ENCODE measurements at places on chromosomes 5 and 9.
A peak's percentile ranks its signal among the peaks of the same experiment; 100 is the strongest.

DNA sequence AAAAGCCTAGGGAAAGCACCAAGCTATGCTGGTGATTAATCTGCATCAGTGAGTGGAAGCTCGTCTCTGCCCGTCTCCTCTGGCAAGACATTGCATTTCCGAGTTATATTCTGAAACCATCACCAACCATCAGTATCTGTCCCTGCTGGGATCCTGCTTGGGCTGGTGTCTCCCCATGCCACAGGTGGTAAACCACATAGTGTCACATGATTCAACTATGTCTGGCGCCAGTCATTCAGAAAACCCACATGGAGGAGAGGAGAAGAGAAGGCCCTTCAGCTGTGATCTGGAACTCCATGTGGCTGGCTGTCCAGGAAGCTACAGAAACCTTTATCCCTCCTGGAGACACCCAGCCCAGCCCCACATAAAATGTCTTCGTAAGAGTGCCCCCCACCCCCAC is 4.8 kb downstream of the IL9 start:
- DNase-seq: no peak

- DNase-seq: peak; percentile 55
These were observed 62.3 kb downstream of the CXXC5 start for GRCh38 chr5:139710319-139711066.

- no peak for DNase-seq
These were observed 269.8 kb upstream of the RFX3 start for GRCh38 chr9:3795556-3795955.

- DNase-seq: no peak
These were observed 6.8 kb upstream of the ANGPTL2 start for GRCh38 chr9:127129073-127129717.

DNA sequence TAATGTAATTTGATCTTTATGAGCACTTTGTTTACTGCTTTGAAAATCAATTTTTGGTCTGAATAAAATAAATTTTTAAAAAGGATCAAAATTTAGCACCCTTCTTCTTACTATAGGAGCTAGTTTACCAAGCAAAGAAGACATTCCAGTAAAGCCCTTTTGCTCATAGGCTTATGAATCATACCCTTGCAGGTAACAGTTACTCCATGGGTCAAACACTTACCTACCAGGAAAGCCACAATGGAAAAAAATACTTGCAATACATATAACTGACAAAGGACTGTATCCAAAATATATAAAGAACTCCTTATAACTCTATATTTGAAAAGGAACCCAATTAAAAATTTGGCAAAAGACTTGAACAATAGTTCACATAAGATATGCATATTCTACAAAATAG is 66.6 kb downstream of the SHOC1 start:
- DNase-seq: no peak

DNA sequence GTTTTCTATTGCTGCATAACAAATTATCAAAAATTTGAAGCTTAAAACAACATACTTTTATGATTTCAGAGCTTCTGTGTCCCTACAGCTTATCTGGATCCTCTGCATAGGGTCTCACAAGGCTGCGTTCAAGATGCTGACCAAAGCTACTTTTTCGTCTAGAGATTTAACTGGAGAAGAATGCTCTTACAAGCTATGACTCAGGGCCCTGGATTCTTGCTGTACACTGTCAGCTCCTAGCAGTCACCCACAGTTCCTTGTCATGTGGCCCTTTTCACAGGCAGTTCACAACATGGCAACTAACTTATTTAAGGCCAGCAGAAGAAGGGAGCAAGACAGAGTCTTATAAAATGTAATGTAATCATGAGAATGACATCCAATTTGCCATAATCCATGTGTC is 70.8 kb upstream of the FAM174A start:
- DNase-seq: no peak

- DNase-seq: no peak
These were observed 46.2 kb upstream of the DENND4C start for GRCh38 chr9:19184144-19184917.

DNA sequence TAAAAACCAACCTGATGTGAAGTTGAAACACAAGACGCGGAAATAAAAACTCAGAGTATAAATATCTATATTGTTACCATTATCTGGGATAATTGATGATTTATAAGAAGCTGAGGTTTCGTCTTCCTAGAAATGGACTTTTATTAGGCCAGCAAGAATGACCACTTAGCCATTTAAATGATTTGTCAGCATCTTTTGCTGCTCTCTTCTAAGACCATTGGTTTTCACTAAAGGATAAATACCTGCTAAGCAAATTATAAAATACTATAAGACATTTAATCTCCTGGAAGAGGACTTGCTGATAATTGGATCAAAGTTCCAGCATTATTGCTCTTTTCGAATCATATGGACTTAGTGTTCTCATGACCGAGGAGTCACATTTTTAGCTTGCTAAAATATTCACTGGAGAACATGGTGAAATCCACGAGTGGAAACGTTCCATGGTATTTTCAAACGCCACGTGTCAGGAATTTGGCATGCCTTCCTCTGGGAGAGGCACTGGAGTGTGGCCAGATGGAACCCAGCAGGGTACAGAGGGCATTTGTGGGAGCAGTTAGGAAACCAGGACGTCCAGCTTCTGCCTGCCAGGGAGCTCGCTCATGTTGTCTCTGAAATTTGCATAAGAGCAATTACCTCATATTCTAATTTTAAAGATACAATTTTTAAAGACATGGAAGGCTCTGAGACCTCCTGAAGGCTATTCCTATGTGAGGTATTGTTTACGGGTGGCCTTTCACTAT is 43.1 kb downstream of the TNFAIP8 start:
- peak; percentile 69 for DNase-seq

DNA sequence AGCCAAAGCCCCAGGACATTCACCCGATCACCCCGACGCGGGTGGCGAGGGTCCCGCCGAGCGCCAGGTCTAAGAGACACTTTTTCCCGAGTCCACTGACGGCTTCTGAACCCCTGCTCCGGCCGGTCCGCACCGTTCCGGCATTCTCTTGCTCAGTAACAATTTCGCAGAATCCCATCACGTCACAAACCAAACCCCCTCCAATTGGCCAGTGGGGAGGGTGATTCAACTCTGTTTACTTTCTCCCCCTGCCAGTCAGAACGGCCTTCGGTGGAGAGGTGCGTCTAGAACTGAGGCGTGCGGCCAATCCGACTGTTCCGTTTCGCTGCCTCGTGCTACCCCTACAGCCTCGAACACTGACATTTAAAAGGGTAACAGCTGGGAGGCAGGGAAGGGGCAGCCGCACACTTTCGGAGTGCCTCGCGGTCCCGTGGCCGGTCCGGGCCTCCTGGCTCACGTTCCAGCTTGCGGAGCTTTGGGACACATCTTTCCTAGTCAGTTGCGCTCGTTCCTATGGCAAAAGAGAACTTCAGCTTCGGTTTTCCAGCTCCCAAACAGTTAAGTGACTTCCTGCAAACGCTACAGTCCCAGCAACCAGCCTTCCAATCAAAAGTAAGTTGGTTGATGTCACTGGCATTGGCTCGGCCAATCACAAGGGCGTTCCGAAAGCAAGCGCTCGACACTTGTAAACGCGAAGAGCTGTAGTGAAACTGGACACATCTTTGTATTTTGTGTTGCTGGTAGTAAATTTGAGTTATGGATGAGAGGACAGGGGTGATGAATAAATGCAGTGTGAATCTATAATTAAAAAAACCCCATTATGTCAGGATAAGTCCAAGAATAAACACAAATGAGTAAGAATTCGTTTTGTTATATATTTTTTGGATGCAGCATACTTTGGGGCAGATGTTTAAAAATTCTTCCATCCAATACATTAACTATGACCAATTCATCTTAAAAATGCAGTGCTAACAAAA is at the start of gene KLF9:
KLF9 (minus strand) TSS at position 859 of the 977 bp plus-strand sequence. CDS start 1,294 bp downstream, outside the sequence.
- peak; percentile 94 for DNase-seq

GRCh38 chr9:26171691-26172090 is 493.4 kb upstream of the TUSC1 start:
- no peak for DNase-seq

- no peak for DNase-seq
These were observed 265.4 kb upstream of the VLDLR start for GRCh38 chr9:2356041-2356790.

GRCh38 chr5:73420666-73421065 is 27.9 kb downstream of the FOXD1 start:
- DNase-seq: no peak

DNA sequence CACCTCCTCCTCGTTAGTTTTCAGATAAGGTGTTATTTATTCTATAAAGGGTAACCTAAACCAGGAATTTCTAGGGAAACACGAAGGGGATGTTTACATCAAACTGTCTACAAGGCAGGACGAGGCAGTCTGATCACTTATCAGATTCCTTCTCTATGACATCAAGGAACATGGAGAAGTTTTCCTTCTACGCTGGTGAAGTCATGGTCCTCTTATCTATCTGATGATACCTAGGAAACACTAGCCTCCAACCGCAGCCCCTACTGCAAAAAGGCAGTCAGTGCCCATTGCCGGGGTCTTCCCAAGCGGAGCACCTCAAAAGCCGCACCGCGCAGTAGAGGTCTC is 1.5 kb downstream of the MPDZ start:
- peak; percentile 57 for DNase-seq

- DNase-seq: no peak
These were observed 114.7 kb upstream of the ADAMTS19 start for GRCh38 chr5:129345213-129345924.

DNA sequence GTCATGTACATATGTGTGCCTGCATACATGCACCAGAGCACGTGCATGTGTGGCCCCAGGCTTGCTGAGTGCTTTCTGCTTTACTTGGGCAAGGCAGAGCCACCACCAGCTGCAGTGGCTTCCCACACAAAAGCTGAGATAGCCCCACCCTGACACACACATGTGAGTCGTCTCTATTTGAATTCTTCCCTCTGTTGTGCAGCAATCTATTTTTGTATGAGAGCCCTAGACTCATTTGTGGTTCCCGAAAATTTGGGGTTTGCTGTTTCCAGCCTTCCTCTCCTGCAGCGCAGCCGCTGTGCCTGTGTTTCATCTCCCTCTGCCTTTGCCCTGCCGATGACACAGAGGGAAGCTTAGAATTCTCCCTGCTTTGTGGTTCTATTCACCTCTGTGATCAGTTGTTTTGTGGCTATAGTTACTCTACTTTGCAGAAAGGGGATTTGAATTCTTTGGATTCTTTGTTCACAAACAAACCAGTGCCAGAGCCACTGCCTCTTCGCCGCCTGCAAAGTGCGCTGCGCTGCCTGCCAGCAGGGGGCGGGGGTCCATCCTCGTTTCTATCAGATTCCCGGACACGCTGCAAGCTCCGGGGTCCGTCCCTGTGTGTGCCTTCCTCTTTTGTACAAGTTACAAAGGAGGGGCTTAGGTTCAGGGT is 95.8 kb upstream of the DAP start:
- DNase-seq: peak; percentile 56

DNA sequence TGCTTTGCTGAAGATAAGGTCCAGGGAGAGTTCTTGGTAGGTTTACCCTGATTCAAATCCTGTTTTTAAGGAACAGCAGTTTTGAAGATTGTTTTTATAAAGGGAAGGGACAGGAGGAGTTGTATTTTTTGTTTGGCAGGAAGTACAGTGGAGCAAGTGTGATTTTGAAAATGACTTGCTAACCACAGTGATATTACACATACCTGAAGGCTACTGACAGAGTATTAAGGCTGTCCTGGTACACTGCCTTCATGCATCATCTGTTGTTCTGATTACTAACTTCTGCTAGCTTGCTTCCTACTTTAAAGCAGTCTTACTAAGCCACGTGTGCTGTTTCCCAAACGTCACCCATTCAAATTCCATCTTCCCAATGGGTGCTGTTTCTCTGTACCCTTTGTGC is 559.5 kb upstream of the SGCD start:
- no peak for DNase-seq

GRCh38 chr9:96015876-96016686 is 140.6 kb downstream of the ERCC6L2 start:
- DNase-seq: no peak

GRCh38 chr9:100554935-100555401 is 22.9 kb upstream of the CAVIN4 start:
- DNase-seq: peak; percentile 51

- DNase-seq: no peak
These were observed 337.5 kb downstream of the ZSWIM6 start for GRCh38 chr5:61669531-61669930.

- DNase-seq: no peak
These were observed 320.4 kb upstream of the CCNH start for GRCh38 chr5:87732875-87733768.

DNA sequence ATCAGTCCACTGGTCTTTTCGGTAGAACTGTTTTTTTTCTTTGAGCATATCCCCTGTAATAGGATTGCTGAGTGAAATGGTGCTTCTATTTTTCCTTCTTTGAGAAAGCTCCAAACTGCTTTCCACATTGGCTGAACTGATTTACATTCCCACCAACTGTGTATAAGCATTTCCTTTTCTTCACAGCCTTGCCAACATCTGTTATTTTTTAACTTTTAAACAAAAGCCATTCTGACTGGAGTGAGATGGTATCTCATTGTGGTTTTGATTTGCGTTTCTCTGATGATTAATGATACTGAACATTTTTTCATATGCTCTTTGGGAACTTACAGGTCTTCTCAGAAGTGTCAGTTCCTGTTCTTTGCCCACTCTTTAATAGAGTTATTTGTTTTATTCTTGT is 764.7 kb downstream of the MTRR start:
- no peak for DNase-seq

- DNase-seq: no peak
These were observed 140.3 kb upstream of the IRX2 start for GRCh38 chr5:2891781-2892180.

DNA sequence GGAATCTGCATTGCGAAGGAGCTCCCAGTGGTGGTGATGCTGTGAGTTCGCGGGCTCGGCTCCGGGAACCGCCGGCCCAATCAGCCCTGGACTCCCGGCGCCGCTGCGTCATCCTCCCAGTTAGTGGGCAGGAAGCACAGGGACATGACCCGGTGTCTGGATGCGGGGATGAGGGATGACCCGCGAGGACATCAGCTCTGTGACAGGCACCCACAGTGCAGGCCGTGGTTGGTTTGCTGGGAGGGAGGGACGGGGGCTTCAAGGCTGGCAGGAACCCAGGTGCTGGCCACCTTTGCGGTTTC is 996 bp downstream of the NXNL2 start:
- no peak for DNase-seq

DNA sequence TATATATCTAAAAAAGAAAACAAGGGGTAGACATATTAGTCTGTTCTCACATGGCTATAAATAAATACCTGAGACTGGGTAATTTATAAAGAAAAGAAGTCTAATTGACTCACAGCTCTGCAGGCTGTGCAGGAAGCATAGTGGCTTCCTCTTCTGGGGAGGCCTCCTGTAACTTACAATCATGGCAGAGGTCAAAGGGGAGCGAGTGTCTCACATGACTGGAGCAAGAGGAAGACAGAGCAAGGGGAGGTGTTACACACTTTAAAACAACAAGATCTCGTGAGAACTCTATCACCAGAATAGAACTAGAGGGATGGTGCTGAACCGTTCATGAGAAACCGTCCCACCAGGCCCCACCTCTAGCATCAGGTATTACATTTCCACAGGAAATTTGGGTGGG is 616.8 kb downstream of the TLE4 start:
- no peak for DNase-seq

GRCh38 chr9:68973619-68974018 is 40.3 kb downstream of the PRKACG start:
- DNase-seq: no peak

- no peak for DNase-seq
These were observed 20.6 kb upstream of the IL7R start for GRCh38 chr5:35835796-35836742.

Data from NCI-H82 (cell line).